ENCODE measurements at places on chromosomes 16 and 17.

DNA sequence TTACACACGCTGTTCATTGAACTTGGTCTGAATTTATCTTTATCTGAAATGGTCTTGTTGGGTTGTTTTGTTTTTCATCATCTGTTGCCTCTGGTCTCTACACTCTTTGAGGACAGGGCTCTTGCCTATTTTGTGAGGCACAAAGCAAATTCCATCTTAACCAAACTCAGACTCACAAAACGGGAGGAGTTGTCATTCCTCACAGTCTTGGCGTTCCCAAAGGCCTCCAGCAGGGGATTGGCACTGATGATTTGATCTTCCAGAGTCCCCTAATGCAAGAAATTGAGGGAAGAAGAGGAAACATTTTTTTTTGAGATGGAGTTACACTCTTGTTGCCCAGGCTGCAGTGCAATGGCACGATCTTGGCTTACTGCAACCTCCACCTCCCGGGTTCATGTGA lies 8.7 kb downstream of the MYH3 start:
- no peak for DNase-seq

- peak; percentile 31 for DNase-seq
Measured at GRCh38 chr17:38604479-38605403, 1.0 kb downstream of the SRCIN1 start.

- no peak for DNase-seq
Measured at GRCh38 chr16:3798838-3799237, 81.5 kb upstream of the TRAP1 start.

GRCh38 chr17:62111562-62112171 lies 46.6 kb upstream of the MED13 start:
- DNase-seq, result no peak

GRCh38 chr16:86320237-86320595 lies 190.1 kb upstream of the FOXF1 start:
- no peak for DNase-seq

DNA sequence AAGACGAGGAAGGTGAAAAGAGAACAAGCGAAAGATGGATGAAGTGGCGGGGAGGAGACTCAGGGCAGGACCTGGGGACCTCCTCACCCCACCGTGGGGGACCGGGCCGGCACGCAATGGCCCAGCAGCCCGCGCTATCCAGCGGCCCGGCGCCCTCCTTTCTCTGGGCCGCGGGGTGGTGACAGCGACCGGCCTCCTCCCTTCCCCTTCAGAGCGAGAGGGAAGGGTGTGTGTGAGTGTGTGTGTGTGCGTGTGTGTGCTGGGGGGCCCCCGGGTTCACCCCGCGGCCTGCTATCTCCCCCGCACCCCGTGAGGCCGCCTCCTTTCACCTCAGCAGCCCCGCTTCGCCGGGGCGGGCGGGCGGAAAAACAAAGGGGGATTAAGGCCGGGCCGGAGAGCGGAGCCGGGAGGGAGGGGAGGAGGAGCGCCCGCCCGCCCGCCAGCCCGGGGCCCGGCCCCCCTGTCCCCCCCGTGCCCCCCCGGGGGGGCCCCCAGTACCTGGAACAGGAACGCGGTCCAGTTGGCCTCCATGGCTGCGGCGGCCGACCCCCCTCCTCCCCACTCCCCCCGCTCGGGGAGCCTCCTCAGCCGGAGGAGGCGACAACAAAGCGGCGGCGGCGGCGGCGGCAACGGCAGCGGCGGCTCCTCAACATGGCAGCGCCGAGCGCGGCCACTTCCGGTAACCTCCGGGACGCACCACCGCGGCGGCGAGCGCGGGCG lies at the start of gene VEZF1:
Gene VEZF1, minus strand, starts transcription at position 674 of the 720 bp plus-strand sequence. Its CDS starts 143 bp downstream, at position 531.
- peak; percentile 81 for DNase-seq

GRCh38 chr17:77476931-77477805 lies 336.4 kb downstream of the SEC14L1 start:
- DNase-seq, result peak; percentile 50

DNA sequence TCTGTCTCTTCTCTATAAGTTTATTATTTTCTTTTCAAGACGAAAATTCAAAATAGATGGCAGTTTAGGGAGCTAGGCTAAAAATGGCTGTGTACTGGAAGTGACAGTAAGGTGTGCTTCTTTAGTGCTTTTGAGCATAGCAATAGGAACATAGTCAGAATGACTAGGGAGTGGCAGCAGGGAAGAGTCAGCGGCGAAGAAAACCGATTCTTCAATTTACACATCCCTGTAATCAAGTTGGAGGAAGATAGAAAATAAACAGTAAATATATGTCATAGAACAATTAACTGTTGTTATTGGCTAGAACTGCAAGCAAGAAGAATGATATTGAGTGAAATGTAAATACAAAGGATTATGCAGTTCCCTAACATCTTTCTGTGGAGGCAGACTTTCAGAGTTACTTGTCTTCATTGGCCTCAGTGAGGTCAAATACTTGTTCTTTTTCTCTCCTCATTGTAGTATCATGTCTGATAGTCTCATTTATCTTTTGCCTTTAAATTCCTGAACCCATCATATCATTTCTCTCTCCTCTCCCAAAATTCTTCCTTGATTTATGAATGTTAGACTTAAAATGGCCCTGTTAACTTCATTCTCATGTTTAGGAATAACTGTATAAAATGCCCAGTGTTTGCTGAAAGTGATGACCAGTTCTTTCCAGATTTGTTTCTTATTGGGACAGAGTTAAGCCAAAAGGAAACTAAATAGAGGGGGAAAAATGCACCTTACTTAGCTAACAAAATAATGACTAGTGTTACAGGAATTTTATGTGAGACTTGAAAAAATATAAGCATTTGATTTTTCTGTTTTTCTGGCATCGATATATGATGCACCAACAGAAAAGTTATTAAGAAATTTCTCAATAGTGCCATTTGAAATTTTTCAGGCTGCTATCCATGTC lies 211.4 kb downstream of the BCAS3 start:
- DNase-seq, result no peak

- peak; percentile 60 for DNase-seq
Measured at GRCh38 chr16:87657621-87658192, 55.4 kb downstream of the JPH3 start.

DNA sequence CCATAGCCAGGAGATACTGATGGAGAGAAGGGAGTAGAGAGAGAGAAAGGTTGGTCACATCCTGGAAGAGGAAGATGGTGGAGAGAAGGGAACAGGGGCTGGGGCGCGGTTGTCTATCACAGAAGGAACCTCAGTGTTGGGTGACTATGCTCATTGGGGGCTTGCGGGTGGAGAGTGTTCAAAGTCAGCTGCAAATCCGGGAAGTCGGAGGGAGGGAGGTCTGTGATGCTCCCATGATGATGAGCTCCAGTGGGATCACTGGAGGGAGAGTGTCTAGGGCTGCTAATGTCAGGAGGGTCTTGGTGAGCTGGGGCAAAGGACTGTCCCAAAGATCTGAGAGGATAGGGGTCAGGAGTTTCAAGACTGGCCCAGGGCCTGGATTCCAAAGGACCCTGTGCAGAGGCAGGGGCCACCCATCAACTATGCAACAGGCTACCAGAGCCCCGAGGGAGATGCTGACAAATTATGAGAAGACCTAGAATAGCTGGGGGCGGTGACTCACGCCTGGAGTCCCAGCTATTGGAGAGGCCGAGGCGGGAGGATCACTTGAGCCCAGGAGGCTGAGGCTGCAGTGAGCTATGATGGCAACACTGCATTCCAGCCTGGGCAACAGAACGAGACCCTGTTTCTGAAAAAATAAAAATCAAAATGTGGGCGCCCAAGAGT lies 2.6 kb downstream of the SPDYE4 start:
- no peak for DNase-seq

DNA sequence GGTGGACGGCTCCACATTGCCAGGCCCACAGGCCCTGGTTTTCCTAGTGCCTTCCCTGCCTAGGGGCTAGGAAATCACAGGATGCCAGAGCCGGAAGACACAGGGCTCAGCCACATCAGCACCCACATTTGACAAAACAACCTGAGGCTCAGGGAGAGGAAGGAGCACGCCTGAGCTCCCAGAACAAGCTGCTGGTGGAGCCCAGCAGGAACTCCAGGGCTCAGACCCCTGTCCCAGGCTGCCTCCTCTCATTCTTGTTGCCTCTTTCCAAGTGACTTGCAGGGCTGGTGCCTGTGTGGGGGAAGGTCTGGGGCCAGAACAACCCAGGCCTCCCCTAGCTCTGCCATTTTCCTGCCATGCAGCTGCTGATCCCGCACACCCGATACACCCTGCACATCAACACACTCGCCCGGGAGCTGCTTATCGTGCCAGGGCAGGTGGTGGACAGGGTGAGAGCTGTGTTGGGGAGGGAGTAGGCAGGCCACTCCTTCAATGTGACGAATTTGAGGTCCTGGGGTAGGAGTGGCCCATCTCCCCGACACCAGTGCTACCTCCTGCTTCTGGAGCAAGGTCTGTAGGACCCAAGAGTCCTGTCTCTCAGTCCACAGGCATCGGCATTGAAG lies 7.6 kb downstream of the ALOX15B start:
- DNase-seq, result no peak

- DNase-seq, result no peak
Measured at GRCh38 chr16:23374721-23375510, 72.8 kb downstream of the SCNN1B start.

DNA sequence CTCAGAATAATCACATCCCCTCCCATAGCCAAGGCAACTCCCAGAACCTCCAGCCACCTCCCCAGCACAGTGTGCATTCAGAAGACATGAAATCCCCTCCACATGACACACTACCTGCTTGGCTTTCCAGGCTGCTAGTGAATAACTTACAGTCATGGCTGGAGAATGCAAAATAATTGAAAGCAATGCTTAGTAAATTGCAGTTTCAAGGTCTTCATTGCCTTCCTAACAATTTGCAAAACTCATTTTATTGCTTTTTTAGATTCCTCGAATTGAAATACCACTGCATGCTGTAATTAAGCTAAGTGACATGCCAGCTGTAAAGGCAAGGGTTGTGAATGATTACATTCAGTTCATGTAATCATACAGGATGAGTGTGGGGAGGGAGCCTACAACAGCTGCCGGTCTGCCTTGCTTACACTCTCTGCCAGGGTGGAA lies 29.0 kb upstream of the HOXB13 start:
- no peak for DNase-seq

GRCh38 chr16:58732545-58733247 lies 1.4 kb downstream of the GOT2 start:
- DNase-seq, result peak; percentile 69

DNA sequence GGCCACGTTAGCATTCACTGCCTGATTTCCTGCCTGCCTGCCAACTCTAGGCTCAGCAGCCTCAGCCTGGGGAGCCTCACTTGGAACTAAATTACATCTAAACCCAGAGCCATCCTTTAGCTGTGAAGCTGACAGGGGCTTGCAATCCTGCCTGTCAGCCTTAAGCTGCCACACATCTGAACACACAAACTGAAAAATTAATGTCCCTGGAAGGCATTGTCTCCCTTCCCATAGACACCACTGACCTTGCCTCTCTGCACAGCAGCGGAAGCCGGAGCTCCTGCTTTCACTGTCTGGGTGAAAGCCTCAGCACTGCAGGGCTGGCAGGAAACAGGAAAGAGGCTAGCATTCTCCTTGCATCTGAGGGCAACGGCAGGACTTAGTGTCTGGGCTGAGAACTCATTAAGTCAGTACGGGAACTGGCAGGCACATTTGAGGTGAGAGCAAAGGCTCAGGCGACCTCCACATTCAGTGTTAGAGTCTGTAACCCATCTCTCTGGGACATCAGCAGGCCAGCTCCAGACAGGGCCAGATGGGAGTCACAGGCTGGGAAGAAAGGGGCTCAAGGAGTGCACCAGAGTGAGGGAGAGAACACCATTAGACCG lies 452.4 kb upstream of the C16orf82 start:
- DNase-seq, result peak; percentile 32

DNA sequence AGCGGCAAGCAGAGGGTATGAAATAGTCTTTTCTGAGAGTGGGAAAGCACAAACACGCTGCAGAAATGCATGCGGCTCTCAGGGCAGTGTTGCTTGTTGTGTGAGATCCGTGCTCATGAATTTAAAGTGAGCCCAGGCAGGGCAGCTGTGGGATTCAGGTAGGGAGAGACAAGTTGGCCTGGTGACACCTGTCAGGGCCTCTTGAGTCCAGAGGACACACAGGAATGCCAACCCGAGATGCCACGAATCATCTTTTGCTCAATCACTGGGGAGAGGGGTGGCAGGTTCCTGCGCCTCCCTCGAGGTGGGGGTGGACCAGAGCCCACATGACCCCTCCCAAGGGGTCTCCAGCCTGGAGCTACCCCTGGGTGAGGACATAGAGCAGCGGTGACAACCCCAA lies 211.9 kb downstream of the GSG1L start:
- no peak for DNase-seq

GRCh38 chr16:22220069-22220440 lies 14.0 kb downstream of the EEF2K start:
- no peak for DNase-seq
